Activated T-helper 1 cell treated with Interleukin-2 at 50 U/mL for 16 hours (primary cell): ENCODE measurements at places on chromosomes 12 and 14.

GRCh38 chr12:46478123-46478522 is 105.5 kb upstream of the SLC38A2 start:
- no peak for DNase-seq

DNA sequence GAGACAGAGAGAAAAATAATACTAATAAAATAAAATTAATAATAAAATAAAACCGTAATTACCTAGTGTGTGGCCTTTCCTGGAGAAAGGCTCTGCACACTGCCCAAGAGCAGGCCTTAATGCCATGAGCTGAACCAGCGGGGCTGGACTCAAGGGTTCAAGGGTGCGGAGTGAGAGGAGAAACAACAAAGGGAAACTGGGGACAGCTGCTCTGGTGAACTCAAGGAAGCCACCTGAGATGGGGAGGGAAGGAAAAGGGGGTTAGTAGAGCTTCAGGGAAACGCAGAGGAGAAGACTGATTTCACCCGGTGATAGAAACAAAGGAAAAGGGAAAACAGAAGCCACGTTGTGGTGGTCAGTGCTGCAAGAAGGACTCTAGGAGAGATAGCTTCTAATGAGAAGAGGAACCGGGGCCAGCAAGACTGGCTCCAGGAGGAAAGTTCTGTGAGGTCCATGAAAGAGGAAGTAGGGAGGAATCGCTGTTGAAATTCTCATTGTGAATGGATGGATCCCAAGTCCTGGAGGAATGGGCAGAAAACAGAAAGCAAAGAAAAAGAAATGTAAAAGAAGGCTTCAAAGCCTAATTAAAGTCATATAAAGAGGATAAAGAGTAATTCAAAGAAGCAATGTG is 48.3 kb upstream of the BCL2L14 start:
- no peak for DNase-seq

- no peak for DNase-seq
Observed at GRCh38 chr12:111870706-111871105, 28.7 kb downstream of the MAPKAPK5 start.

DNA sequence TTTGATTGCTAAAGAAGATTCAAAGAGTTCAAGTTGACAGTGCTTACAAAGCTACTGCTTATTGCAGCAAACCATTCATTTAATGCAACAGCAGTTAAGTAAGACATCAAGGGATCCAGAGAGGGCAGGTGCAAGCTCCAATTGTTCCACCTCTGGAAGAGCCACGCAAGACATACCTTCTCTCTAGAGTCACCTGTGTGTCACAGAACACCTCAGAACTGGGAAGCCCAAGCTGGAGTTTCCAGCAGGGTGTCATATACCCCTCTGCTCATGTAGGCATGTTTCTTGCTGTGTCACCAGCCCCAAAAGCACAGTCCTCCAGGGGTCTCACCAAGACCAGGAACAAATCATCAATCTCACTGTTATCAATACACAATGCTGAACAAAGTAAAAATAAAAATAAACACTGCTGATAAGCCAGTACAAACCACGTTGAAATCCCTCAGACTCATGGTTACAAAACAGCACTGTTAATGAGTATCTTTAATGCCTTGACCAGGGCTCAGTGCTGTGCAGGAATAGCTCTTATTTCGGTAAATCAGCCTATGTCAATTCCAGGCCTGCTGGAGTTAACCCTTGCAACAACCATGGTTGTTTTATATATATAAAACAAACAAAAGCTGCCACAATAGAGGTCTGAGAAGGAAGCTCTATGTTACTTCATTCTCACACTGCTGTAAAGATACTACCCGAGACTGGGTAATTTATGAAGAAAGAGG is 37.4 kb upstream of the BATF start:
- DNase-seq = no peak

GRCh38 chr14:75628816-75629215 is 31.9 kb downstream of the ERG28 start:
- DNase-seq = no peak

DNA sequence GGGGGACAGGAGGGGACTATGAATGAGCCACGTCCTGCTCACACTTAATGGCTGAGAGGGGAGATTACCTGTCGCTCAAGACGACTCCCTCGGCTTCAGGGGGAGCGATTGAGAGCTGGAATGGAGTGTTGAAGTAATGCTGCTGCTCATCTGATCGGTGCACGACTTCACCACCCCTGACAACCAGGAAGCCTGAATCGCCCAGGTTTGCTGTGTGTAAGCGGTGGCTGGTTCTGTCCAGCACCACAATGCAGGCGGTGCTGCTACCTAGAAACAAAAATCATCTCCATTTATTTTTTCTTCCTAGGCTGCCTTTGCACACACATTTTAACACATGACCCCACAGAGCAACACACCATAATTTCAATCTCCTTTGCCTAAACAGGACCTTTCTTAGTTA is 37.3 kb downstream of the PPTC7 start:
- DNase-seq = no peak

DNA sequence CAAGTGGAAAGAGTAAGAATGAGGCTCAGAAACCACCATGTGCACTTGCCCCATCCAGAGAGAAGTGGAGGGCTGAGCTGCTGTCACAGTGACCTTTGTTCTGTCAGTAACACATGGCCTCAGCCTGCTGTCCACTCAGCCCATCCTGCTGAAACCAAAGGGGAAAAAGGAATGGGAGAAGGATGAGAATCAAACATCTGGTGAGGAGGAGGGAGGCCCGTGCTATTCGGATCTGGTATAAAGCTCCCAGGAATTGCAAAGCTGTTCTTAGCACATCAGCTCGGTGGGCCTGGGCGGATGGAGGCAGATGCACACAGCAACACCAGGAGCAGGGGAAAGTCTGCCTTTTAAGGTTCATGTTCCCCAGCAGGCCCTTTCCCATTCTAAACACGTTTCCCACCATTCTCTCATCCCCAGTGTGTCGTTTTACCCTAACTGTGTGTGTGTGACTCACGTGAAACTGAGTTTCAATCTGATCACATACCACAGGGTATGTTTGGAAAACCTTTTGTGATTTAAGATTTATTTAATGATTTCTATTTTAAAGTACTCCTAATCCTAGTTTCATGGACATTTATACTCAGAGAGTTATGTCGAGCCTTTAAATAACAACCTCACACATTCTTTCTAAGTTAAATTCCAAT is 36.8 kb downstream of the RTRAF start:
- DNase-seq = no peak

GRCh38 chr12:14873440-14874185 is 12.0 kb downstream of the MGP start:
- no peak for DNase-seq

DNA sequence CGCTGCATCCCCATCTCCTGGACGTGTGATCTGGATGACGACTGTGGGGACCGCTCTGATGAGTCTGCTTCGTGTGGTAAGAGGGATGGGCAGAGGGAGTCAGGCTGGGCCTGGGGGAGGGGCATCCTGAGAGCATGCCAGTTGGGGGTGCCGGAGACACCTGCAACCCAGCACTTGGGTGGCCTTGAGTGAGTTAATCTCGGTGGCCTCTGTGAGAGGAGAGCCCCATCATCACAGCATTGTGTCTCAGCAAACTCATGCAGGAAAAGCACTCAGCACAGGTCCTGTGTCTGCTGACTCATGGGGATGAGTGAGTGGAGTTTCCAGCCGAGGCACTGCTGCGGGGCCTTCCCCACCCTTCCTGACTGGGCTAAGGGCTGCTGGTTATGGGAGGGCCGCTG is 19.6 kb upstream of the LRP1-AS start:
- no peak for DNase-seq

DNA sequence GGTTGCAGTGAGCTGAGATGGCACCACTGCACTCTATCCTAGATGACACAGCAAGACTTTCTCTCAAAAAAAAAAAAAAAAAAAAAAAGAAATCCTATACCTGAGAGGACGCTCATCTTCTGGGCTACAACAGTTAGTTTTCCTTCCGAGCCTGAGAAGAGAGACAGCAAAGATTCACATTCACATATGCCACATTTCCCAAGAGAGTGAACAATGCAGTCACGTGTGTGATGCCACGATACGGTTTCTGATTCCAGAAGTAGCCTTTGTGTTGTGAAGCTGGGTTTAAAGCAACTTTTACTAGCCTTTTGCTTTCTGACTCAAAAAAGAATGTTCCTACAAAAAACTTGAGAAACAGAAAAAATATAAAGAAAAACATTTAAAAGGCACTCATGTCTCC is 19.5 kb downstream of the GCN1 start:
- no peak for DNase-seq

GRCh38 chr14:37874429-37875109 is 279.1 kb downstream of the TTC6 start:
- DNase-seq = peak; percentile 48

- no peak for DNase-seq
Observed at GRCh38 chr12:8831116-8831515, 8.7 kb downstream of the A2ML1 start.

- no peak for DNase-seq
Observed at GRCh38 chr12:89939522-89940215, 231.0 kb upstream of the ATP2B1 start.

- peak; percentile 38 for DNase-seq
Observed at GRCh38 chr14:104689109-104689880, at the start of gene INF2. Gene INF2, plus strand, starts transcription at chr14:104689618. Its CDS starts 11,748 bp downstream, at chr14:104701366.

- DNase-seq = no peak
Observed at GRCh38 chr14:86799244-86799647, 1193.7 kb downstream of the GALC start.

GRCh38 chr14:55066223-55066622 is 14.8 kb downstream of the MAPK1IP1L start:
- no peak for DNase-seq

DNA sequence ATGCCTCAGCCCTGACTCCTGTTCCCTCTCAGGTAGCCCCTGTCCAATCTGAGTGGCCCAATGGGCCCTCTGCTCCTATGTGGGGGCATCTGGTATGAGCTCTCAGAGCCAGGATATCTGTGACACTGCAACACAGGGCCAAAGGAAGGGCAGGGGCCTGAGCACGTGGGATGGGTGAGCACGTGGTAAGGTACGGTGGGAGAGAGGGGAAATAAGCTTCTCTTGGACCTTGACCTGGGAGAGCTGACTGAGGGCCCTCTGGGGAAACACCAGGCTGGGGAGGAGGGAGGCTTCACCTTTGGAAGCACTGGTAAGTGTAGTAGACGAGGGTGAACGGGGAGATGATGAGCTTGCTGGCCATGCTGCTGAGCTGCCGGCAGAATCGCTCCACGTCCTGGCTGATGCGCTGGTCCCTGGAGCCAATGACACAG is 6.7 kb downstream of the ABCD4 start:
- DNase-seq = no peak

- peak; percentile 14 for DNase-seq
Observed at GRCh38 chr14:22112004-22112403, 438.4 kb upstream of the OR4E1 start.

DNA sequence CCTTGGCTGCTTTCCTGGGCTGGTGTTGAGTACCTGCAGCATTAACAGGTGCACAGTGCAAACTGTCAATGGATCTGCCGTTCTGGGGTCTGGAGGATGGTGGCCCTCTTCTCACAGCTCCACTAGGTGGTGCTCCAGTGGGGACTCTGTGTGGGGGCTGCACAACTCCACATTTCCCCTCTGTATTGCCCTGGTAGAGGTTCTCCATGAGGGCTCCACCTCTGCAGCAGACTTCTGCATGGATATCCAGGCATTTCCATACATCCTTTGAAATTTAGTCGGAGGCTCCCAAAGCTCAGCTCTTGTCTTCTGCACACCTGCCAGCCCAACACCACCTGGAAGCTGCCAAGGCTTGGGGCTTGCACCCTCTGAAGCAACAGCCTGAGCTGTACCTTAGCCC is 198.6 kb downstream of the GXYLT1 start:
- no peak for DNase-seq

DNA sequence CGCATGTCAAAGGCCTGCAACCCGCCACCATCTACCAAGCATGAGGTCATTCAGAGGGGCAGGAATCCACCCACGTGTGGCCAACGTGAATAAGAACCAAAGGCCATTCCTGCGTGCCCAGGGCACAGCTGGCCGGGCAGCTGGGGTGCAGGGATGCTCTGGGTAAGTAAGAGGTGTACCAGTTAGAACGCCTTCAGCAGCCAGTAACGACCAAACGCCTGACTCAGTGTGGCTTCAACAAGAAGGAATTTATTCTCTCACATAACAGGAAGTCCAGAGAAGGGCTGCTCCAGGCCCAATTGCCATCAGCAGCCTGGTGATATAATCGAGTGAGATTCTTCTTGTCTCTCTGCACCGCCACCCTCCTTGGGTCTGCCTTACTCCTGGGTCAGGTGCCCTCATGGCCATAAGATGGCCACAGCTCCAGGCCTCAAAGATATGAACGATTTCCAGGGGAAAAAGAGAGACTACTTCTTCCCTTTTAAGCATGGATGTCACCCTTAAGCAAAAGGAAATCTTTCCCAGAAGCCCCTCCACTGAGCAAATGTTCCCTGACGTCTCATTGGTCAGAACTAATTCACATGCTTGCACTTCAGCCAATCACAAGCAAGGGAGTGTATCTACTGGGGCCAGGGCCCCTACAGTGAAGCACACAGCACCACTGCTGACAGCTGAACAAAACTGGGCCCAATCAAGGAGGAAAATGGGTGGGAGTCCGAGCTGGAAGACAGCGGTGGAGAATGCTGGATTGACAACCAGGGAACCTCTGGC is 7.3 kb downstream of the TTC7B start:
- DNase-seq = no peak

- DNase-seq = no peak
Observed at GRCh38 chr12:109160433-109160832, 44.0 kb downstream of the ACACB start.

DNA sequence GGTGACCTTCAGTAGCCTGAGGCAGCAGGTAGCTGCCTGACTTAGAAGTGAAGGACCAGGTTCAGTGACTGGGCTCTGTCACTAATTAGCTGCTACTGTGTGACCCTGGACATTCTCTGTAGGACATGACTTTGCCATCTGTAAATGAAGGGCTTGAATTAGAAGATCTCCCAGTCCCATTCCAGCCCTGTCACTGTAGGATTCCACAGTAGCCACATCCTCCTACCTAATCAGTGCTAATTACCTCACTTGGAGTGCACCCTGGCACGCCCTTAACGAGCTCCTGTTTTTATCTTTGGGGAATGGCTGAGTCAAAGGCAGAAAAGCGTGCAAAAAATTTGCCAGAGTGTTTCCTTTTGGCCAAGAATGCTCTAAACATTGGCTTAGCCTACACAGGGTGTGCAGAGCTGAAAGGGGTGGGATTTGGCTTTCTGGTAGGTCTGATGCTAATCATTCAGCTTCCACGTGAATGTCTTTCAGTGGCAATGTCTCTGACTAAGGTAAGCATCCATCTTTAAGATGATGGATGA is 6.8 kb downstream of the NTF3 start:
- no peak for DNase-seq

DNA sequence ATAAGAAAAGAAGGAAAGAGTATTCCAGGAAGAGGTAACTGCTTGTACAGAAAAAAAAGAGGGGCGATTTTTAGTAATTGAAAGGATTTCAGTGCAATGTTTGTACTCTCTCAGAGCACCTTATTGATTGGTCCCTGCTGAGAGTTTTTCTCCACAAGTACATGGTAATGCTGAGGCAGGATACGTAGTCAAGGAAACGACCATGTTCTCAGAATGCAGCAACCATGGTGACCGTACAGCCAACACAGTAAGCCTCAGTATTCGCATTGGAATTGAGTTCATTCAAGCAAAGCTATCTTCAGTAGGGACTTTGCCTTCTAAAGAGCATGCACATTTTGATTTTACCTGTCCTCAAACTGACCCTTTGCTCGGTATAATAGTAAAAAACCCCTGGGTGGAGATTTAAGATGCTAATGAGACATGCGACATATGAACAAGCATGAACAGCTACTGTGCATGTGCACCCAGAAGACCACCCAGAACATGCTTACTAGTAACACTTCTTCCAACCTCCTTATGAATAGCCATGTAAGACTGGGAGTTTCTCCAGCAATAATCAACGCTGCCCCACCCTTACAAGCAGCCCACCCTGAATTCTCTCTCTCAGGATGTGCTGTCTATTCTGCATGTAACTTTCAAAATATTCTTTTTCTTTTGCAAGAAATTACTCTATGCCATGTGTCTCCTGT is 6.2 kb upstream of the SLC41A2 start:
- DNase-seq = no peak
